ENCODE measurements at places on chromosomes 6 and 20.

GRCh38 chr6:34317882-34318498, 69.2 kb upstream of the SMIM29 start:
- no peak for DNase-seq

GRCh38 chr20:4625687-4626086, 96.0 kb upstream of the PRND start:
- DNase-seq = no peak

DNA sequence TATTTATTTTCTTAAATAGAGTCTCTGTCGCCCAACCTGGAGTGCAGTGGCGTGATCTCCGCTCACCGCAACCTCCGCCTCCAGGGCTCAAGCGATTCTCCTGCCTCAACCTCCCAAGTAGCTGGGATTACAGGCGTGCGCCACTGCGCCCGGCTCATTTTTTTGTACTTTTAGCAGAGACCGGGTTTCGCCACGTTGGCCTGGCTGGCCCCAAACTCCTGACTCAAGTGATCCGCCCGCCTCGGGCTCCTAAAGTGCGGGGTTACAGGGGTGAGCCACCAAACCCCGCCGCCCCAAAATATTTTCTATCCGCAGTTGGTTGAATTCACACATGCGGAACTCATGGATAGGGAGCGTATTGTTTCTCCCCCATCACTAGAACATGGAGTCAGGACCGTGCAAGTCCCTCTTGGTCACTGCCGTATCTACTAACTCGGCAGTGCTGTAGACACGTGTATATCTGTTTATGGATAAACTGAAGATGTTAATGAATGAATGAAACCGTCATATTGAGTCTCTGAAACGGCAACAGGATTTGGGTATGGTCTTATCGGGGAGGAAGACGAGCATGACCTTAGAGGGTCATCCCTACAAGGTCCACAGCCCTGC, 904 bp downstream of the MKKS start:
- no peak for DNase-seq

GRCh38 chr20:49612127-49612738, 44.3 kb upstream of the PTGIS start:
- DNase-seq = no peak

- peak; percentile 90 for DNase-seq
Measured at GRCh38 chr6:31572041-31572911, at the start of gene LTA. Gene LTA, plus strand, starts transcription at chr6:31572289. Its CDS starts 454 bp downstream, at chr6:31572743.

DNA sequence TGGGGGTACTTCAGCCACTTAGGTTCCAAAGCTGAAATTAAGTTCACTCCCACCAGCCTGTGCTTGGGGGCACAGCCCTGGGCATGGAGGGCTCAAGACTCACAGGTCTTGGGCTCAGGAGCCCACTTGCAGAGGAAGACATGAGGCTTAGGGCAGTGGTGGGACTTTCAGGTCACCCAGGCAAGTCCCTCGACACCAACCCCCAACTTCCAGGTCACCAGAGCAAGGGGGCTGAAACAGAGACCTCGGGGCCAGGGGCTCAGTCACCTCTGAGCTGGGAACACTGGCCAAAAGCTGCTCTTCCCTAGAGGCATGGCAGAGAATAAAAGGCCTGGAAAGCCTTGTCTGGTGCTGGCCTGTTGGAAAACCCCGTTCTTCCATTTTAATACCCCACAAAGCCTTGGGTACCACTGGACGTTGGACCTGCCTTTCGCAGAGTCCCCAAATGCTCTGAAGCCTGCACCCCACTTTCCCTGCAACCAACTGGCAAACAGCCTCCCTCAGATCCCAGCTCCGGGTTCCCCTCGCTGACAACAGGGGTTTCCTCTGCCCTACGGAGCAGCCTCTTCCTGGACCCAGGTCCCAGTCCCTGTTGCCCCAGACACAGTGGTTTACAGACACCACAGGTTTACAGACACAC, 160.9 kb upstream of the PMEPA1 start:
- no peak for DNase-seq

- DNase-seq = no peak
Measured at GRCh38 chr20:44501448-44501847, 20.4 kb downstream of the SERINC3 start.

DNA sequence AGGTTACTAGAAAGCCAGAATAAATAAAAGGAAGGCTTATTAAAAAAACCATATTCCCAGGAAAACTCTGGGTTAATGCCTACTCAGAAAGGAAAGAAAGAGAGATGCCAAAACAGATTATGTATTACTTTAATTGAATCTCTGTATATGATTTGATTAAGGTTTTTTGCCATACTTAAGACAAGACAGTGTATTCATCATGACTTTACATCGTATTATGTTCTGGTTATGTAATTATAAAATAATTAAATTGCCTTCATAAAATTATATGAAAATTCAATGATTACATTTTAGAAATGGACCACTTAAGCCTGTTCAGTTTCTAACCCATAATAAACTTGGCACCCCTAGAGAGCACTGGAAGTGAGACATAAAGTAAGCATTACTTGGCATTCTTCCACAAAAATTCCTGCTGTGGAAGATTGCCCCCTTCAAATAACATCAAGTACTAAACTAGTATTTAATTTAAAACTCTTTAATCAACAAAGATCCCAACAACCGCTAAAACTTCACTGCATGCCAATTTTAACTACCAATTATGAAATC, 20.8 kb upstream of the IBTK start:
- no peak for DNase-seq

DNA sequence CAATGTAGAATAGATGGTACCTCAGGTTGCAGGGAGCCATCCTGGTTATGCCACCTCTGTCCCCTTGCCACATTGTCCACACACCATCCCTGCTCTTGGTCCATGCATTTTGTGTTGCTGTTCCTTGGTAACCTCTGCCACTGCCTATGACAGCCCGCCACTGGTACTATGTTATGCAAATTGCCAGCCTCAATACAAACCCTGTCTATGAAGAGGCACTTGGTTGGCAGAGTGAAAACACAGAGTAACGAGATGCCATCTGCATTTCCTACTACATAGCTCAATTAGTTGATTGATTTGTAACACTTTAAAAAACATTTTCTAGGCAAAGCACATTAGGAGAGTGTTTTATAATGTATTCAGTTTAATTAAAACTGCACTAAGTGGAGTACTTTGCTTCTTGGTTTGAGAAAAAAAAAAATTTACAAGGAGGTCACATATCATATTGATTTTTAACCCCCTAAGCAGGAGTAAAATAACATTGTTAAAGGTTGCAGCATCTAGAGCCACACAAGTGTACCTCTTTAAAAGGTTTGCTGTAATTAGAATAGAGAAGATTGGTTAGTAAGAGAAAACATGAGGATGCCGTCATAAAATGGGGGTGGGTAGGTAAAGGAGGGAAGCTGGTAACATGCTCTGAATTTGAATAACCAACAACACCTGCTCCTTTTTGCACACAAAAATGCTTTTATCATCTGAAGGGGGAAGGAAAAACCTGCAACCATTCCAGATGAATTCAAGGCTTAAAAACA, 817.1 kb downstream of the KIF16B start:
- no peak for DNase-seq

DNA sequence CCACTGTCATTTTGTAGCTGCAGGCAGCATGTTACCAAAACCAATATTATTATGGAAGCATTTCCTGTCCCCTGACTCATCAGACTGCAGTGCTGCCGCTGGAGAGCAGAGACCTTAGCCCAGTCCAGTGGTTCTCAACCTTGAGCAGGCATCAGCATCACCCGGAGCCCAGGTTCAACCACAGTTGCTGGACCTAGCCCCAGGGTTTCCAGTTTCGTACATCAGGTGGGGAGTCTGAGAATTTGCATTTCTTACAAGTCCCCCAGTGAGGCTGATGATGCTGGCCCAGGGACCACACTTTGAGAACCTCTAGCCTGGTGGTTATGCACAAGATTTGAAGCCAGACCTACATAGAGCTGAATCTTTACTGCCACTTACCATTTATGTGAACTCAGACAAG, 47.3 kb downstream of the LY86 start:
- DNase-seq = no peak

- DNase-seq = no peak
Measured at GRCh38 chr6:119735530-119735929, 386.0 kb upstream of the MAN1A1 start.

DNA sequence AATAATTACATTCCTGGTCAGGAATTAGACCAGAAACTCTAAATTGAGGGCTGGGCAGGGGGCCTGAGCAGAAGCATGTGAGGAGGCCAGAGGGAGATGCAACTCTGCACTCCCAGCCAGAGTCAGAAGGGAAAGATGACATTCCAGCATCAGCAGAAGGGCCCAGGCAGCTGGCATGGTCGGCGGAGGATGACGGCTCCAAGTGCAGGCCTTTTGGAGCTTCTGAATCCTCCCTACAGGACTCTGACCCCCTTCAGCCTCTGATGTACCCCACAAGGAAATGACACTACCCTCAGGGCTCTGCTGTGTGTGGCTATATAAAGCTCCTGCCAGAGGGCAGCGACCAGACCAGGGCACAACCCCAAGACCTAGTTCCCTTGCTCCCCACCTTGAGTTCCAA, 1.9 kb downstream of the LRFN2 start:
- no peak for DNase-seq

DNA sequence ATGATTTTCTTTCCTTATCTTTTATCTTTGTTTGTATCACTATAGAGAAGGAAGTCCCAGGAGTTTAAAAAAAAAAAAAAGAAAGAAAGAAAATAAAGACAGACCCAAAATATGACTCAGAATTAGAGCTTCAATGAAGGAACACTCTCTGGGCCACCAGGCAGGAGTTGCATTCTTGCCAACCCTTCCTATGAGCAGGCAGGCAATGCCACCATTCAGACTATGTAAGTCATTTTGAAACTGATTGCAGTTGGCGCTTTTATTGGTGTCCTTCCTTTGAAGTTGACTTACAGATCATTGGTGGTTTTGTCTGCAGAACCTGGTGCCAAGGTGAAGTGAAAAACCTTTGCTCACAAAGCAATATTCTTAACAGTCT, 50.3 kb downstream of the MYB start:
- DNase-seq = peak; percentile 37

DNA sequence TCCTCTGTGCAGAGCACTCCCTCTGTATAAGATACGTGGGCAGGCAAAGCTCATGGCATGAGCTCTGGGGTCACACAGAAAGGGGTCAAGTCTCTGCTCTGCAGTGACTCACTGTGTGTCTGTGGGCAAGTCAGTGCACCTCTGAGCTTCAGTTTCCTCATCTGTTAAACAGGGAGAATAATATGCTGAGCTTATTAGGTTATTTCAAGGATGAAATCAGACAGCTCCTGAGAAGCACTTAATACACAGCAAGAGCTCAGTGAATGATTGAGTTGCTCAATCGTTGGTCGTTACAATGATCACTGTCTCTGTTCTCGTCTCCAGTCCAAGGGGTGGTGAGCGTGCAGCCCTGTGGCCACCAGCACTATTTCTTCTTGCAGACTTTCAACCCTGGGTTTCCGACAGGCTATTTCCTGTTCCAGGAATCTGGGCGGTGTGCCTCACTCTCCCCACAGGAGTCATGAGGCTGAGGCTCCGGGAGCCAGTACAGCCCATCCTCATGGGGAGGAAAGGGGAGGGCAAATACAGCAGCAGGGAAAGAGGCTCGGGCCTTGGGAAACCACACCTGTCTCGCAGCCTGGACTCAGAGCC, 28.9 kb downstream of the KIAA1755 start:
- no peak for DNase-seq

DNA sequence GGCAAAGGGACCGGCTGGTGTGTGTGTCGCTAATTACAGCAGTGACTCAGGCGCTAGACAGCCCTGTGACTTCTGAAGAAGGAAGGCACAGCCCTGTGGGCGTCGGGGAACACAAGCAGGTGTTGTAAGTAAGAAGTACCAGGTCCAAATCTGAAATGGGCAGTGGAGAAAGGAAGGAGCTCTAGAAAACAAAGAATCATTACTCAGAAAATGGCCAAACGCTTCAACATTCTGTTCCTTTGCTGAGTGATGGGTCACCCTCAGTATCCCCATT, 106.8 kb downstream of the PXDC1 start:
- no peak for DNase-seq

DNA sequence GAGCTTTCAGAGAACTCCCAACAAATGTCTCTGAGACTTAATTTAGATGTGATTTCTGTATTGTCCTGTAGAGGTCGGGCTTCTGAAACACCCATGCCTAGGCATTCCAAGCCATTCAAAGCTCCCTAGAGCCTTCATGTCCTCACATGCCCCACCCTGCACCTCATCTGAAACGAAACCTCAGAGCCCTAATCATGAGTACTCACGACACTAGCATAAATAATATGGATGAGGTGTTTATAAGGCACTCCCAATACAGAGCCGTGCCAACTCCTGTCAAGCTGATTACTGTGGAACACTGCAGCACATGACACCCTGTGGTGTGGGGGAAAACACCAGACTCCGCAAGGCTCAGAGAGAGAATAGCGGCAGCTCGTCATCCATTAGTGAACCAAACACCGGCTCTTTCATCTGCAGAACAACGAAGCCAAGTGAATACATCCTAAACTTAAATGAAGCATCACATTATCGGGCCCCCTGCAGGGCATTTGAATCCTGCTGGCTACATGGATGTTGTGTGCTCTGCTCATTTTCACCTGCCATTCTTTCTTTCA, 83.8 kb downstream of the FNDC1 start:
- DNase-seq = no peak

DNA sequence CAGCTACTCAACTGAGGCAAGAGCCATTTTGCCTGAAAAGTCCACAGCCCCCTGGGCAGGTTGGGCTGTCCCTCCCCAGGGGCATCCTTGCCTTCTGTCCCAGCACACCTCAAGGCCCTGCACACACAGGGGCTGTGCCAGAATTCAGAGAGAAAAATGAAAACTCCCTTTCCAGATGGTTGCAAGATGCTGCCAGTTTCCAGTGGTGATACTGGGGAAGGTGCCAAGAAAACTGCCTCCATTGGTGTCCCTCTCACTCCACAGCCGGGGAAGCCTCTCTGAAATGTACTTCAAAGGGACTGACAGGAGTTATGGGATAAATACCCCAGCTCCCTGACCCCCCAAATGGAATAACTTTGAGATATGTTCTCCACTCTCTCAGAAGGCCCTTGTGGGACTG, 154.2 kb upstream of the MAFB start:
- no peak for DNase-seq

- DNase-seq = no peak
Measured at GRCh38 chr6:134099770-134100169, 47.3 kb upstream of the SLC2A12 start.

DNA sequence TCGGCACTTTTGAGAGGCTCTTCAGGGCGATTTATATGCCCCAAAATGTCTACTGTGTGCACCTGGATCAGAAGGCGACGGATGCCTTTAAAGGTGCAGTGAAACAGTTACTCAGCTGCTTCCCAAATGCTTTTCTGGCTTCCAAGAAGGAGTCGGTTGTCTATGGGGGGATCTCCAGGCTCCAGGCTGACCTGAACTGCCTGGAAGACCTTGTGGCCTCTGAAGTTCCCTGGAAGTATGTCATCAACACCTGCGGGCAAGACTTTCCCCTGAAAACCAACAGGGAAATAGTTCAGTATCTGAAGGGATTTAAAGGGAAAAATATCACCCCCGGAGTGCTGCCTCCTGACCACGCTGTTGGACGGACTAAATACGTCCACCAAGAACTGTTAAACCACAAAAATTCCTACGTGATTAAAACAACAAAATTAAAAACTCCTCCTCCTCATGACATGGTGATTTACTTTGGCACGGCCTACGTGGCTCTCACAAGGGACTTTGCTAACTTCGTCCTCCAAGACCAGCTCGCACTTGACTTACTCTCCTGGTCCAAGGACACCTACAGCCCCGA, 8.2 kb downstream of the GCNT2 start:
- peak; percentile 26 for DNase-seq
